ENCODE measurements at places on chromosomes 5 and 9.

DNA sequence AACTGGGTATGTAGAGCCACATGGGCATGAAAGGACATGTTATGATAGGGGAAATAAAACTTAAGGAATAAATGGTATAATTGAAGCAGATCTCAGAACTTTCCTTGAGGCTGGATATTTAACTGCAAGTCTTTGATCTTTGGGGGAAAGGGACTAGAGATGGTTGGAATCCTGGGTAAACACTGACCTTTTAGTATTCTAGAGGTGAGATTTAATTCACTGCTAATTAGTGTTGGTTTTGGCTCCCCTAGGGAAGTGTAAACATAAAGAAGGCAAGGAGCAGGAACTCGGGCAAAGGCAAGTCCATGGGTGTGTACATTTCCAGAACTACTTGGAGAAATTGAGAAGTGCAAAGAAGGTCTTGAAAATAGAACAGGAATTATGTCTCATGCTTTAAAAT lies 16.6 kb downstream of the NIM1K start:
- DNase-seq, result no peak

GRCh38 chr5:93800988-93801811 lies 59.8 kb upstream of the POU5F2 start:
- no peak for DNase-seq

GRCh38 chr5:163303718-163304117 lies 133.7 kb upstream of the CCNG1 start:
- no peak for DNase-seq

- no peak for DNase-seq
Measured at GRCh38 chr5:176614805-176615478, 5.0 kb upstream of the GPRIN1 start.

DNA sequence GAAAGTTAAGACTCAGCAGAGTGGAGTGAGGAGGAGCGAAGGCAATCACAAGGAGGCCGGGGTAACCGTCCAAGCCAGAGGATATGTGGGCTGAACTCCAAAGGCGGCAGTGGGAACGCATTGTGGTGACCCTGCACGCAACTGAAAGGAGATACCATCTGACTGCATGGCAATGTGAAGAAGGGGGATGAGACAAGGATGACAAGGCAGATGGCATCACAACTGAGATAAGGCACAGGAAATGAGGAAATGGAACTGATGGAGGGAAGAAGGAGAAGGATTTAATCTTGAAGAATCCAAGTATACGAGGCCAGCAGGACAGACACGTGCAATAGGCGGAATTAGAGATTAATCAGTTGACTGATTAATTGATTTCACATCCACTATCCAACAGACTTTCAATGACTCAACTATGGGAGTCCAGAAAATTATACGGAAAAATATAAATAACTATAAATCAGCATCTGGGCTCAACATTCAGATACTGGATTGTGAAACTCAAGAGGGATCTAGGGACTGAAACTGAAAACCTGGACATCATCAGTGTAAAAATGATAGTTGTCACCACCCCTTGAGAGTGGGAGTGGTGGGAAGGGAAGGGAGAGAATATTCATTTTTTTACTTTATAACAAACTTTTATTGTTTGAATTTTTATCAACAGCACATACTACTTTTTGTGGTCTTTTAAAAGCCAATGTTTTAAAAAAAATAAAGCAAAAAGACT lies 86.1 kb downstream of the ARL15 start:
- no peak for DNase-seq

DNA sequence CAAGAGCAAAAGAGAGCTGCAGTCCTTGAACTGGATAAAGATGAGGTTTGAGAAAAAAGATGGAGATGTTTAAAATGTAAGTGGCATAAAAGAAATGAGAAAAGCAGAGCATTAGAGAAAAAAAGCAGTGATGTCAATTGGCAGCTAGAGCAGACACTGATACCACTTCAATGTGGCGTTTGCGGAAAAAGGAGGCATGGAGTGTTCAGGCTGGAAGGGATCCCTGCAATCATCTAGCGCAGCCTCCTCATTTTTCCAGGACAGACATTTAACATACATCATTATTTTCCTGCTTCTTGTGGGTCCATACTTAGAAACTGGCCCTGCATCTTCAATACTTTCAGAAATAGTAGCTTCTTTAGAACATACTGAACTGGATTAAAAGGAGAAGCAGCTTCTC lies 563.8 kb downstream of the PTPRD start:
- no peak for DNase-seq

- DNase-seq, result no peak
Measured at GRCh38 chr9:70532716-70533115, 118.3 kb upstream of the KLF9 start.

DNA sequence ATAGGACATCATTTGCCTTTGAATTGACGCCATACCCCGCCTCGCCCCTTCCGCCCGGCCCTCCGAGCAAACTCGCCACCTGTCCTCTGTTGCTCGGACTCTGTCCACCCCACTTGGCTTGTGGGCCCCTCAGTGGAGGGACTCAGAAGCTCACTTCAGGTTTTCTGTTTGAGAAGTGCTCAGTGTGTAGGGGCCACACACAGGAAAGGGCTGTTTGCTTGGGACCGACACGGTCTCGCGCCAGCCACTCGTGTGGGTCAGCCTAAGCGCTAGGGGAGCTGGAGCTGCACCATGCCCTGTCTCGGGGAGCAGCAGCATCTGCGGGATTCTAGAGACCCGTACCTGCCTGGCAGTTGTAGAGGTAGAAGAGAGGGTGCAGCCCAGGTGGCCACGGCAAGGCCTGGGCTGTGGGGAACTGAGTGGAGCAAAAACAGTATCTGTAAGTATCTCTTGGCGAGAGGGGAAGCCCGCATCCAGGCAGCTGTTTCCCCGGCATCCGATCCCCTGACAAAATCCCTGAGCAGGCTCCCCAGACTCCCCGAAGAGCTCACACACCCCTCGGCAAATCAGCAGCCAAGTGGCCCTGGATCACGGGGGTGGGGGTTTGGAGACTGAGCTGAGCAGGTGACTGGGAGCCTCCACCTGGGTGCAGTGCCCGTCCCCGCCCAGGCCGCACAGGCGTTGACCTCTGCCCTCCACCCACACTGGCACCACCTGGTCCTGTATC lies 52.2 kb downstream of the COL5A1 start:
- DNase-seq, result no peak

- no peak for DNase-seq
Measured at GRCh38 chr5:52846182-52846842, 58.6 kb downstream of the ITGA1 start.

Data from activated T-helper 1 cell treated with Interleukin-2 at 50 U/mL for 16 hours (primary cell).